ENCODE measurements at places on chromosomes 16 and 17. TPM values are rescaled to one million over a fixed set of nuclear protein-coding genes. Genes with fewer than 3 reads are reported as not detected.

The CHST5 gene
- 0.25 TPM for total RNA-seq

The MT1M gene
- 0.74 TPM for total RNA-seq

The DUS2 gene
- 8.4 TPM for total RNA-seq

The ELMO3 gene
- total RNA-seq = 0.25 TPM

The NKD1 gene
- 1.5 TPM for total RNA-seq

The IL17C gene
- not detected for total RNA-seq

The FNDC8 gene
- not detected for total RNA-seq

The ADCY9 gene
- 7.1 TPM for total RNA-seq

The RHOT1 gene
- total RNA-seq = 87.0 TPM

The KCNAB3 gene
- 3.7 TPM for total RNA-seq

The METTL23 gene
- 12.0 TPM for total RNA-seq
